GM04503 (cell line): ENCODE measurements at places on chromosomes 5 and 9.

DNA sequence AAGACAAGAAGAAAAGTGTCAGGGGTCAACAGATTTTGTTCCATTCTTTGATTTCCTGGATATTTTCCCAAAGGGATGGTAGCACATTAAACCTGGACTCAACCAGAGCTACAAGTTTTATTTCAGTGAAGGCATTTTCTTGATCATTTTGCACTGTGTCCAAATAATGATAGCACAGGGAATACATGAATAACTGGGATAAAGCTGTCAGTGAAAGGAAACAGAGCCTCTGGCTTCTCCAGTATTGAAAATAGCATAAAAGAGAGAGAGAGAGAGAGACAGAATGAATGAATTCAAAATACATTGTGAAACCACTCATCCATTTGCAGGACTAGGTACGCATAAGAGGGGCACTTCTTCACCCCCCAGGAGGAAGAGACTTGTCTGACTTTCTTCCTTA lies 43.0 kb downstream of the SEMA5A start:
- no peak for DNase-seq

GRCh38 chr5:54628050-54628449 lies 110.5 kb downstream of the SNX18 start:
- DNase-seq: no peak

DNA sequence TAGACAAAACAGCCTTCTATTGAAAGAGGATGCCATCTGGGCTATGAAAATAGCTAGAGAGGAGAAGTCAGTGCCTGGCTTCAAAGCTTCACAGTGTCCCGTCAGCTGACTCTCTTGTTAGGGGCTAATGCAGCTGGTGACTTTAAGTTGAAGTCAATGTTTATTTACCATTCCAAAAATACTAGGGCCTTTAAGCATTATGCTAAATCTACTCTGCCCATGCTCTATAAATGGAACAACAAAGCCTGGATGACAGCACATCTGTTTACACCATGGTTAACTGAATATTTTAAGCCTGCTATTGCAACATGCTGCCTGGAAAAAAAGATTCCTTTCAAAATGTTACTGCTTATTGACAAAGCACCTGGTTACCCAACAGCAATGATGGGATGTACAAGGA lies 309.1 kb downstream of the NTRK2 start:
- DNase-seq: no peak

- no peak for DNase-seq
Measured at GRCh38 chr9:134182554-134183085, 18.3 kb upstream of the RNU6ATAC start.

DNA sequence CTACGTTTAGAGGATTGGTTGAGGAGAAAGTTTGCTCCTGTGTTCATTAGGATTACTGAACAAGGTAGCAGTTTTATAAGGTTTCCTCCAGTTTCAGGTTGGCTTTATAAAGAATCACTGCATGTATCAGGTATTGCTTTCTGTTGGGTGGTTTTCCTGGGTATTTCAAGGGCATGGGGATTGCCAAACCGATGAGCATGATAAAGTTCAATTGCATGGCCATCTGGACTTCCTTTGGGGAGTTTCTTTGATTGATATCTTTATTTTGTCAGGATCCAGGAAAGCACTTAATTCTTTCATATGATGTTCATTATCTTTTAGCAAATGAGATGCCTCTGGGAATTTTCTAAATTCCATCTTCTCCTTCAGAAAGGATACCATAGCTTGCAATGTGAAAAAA lies 10.3 kb upstream of the GABBR2 start:
- no peak for DNase-seq

- DNase-seq: no peak
Measured at GRCh38 chr9:1619915-1620710, 395.0 kb upstream of the SMARCA2 start.

DNA sequence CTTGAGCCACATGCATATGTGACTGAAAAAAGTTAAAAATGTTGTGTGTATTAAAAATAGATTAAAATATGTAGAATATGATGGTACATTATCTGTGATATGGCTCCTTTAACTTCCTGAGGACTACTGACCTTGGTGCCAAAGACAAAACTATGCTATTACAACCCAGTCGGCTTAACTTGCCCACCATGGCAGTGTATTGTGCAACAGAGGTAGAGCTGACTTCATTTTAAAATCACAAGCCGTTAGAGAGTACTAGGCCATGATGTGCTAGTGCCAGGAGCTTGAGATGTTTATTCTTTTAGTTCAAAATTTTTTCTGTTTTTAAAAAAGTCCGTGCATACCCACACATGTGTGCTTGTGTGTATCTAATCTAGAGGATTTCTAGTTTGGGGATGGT lies 46.3 kb downstream of the NAA35 start:
- no peak for DNase-seq

DNA sequence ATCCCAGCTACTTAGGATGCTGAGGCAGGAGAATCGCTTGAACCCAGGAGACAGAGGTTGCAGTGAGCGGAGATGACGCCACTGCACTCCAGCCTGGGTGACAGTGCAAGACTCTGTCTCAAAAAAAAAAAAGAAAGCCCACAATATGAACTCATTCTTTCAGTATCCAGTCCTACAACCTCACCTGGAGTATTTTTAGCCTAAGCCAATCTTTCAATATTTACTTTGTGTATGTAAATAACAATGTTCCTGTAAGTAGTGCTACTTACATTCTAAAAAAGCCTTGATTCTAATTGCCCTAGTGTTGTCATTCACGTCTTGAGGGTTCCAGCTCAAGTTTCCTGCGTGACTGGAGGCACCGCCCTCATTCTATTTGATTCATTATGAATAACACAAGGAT lies 62.0 kb downstream of the BHMT start:
- no peak for DNase-seq

- no peak for DNase-seq
Measured at GRCh38 chr9:88809355-88810161, 181.7 kb upstream of the S1PR3 start.

- no peak for DNase-seq
Measured at GRCh38 chr9:112750764-112751055, 150 bp downstream of the SNX30 start.

DNA sequence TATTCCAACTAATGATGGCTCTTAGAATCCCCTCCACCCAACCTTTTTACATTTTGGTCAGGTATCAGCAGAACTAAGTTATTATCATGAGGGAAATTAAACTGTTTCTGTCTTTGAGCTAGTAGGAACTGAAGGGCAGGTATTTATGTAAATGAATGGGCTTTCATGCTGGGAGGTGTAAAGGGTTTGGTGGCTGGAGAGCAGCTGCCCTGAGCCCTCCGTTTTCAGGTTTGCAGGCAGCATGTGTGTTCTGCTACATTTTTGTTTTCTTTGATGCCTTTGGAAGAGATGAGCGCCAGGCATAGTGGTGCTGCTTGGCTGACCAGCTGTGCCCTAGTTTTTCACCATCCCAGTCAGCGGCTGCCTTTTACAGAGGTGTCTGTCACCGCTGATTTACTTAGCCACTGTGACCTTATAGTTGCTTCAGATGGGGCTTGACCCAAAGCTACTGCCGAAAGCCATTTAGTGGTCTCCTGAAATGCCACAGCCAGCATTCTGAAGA lies 231.9 kb downstream of the MAST4 start:
- no peak for DNase-seq

DNA sequence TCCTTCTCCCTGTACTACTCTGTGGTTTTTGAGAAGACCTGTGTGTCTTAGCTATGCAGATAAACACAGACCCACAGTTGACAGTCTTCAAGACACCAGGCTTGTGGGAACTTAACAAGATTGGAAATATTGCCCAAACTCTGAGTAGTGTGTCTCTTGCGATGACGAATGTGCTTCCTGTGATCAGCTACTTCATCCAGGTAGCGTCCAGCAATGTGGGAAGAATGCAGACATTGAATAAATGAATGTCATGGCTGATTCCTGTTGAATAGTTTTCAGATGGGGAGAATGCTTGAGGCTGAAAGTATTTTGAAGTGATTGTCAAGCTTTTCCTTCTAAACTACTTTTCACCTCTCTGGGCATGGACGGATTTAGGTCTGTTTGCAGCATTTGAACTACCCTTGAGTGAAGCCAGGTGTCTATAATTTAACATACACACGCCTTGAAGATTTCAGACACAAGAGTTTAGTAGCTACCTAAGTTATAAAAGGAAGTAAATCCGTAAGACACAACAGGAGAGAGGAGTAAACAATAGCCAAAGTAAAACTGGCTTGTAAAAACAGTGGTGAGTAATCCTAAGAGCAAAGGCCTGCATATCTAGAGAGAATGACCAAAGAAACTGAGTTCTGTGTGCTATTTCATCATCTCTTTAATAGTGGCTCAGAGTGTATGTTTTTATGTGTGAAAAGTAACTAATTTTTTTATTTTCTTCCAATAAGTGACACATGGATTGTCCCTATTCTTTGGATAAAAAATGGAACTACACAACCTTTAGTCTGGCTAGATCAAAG lies 30.0 kb upstream of the ARL14EPL start:
- DNase-seq: no peak

DNA sequence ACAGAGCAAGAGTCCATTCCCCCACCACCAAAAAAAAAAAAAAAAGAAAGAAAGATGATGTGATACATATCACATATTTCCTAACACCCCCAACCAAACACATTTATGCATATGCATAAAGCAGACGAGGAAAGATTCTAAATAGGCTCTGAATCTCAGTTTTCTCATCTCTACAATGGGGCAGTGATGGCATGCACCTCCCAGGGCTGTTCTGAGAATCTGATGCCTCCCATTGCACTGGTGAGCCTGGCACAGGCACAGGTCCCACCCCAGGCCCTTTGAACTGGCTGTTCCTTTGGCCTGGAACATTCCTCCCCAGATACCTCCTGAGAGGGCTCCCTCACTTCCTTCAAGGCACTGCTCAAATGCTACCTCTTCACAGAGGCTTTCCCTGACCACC lies 116.5 kb downstream of the C9orf50 start:
- DNase-seq: no peak

- DNase-seq: no peak
Measured at GRCh38 chr9:26331223-26331622, 561.4 kb downstream of the CAAP1 start.

GRCh38 chr5:178418471-178419010 lies 171.7 kb downstream of the COL23A1 start:
- DNase-seq: no peak

DNA sequence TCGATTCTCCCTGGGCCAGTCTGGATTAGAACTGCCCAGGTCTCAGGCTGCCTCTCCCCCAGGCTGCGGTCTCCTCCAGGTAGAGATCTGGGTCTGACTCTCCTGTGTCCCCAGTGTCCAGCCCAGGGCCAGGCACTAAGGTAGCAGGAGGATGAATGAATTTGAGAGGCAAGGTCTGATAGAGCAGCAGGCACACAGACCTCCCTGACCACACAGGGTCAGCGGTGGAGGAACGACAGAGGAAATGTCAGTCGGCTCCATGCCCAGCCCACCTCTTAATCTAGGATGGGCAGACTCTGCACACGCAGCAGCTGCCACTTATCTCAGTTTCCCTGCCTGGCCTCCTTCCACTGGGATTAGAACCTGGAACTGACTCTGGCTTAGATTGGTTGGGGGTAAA lies 272.7 kb upstream of the MVB12B start:
- no peak for DNase-seq

DNA sequence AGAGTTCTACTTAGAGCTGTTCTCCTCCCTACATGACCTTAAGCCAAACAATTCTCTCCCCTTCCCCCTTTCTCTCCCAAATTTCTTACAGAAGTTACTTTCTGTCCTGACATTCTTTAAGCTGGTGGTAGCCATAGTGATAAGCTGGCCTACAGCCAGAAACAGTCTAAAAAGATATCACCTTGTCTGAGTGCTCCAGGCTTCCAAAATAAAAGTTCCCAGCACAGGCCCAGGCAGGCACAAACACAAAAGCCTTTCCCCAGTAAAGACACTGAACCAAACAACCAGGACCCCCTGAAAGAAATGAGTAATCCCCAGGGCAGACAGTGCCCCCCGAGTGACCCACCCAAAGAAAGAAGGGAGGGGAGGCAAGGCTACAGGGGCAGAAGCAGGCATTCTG lies 19.2 kb downstream of the SIL1 start:
- DNase-seq: no peak

DNA sequence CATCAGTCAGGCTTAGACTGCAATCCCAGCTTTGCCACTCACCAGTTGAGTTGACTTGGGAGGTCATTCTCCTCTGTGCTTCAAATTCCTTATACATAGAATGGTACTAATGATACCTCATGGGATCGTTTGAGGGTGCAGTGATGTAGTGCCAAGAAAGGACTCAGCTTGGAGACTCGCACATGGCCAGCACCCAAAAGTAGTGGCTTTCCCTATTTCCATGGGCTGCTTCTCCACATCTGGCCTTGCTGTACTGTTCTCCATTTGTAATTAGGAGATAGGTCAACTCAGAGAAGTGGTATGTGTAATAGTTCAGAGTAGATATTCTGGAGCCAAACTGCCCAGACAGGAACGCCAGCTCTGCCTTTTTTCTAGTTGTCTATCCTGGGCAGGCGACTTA lies 5.5 kb downstream of the CCL19 start:
- DNase-seq: peak; percentile 62

GRCh38 chr5:121399879-121400278 lies 451.8 kb upstream of the FTMT start:
- DNase-seq: no peak

DNA sequence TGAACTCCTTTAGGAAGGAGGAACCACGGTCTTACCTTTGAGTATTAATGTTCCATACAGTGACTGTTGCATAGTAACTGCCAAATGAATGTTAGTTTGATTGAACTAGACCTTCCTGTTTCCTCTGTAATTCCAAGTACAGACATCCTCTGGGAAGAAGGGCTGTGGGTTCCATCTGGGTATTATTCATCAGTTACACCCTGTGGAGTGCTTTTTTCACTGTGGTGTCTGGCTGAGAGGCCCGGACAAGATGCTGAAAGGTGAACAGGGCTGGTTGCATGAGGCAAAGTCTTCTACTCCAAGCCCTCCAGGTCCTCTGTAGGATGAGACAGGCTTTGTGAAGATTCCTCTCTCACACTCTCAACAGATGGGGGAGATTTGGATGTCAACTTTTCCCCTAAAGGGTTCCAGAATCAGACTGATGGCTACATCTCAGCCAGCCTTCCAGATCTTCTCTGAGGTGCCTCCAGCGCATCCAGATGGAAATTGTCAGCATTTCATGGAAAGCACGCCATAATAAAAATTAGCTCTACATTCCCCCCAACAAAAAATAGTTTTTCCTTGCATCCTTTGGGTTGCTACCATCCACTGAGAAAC lies 230.9 kb downstream of the GAS1 start:
- DNase-seq: no peak

DNA sequence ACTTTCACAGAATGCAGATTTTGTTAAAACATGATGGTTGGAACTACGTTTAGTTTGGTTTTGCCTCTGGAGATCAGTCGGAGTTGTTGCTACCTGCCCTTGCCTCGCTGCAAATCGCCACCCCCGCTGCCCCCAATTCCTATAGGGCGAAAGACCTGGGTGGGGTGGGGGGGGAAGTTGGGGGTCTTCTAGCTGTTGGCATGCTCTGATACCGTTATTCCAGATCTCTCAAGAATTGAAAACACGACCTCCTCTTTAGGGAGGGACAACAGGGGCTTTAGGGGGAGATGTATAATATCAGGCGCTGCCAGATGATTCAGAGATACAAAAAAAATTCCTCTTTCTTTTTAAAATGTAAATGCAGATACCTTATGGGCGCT lies 36.4 kb upstream of the NFIB start:
- DNase-seq: no peak
